ENCODE measurements at places on chromosomes 11 and 22. TPM values are rescaled to one million over a fixed set of nuclear protein-coding genes. Genes with fewer than 3 reads are reported as not detected.

PIWIL4 gene
- not detected for total RNA-seq

- DNase-seq, result peak; percentile 54
Observed at GRCh38 chr22:26985931-26986782, 328.8 kb downstream of the MIAT start.

DNA sequence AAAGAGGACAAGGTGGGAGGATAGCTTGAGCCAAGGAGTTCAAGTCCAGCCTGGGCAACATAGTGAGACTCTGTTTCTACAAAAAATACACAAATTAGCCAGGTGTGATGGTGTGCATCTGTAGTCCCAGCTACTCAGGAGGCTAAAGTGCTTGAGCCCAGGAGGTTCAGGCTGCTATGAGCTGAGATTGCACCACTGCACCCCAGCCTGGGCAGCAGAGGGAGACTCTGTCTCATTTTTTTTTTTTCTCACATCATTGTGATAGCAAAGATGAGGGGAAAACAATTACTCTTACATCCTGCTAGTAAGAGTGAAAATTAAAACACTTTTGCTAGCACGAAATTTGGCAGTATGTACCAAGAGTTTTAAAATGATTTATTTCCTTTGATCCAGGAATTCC is 463.7 kb downstream of the TMEM135 start:
- no peak for DNase-seq

- DNase-seq, result no peak
Observed at GRCh38 chr11:121814962-121815361, 301.1 kb downstream of the BLID start.

DNA sequence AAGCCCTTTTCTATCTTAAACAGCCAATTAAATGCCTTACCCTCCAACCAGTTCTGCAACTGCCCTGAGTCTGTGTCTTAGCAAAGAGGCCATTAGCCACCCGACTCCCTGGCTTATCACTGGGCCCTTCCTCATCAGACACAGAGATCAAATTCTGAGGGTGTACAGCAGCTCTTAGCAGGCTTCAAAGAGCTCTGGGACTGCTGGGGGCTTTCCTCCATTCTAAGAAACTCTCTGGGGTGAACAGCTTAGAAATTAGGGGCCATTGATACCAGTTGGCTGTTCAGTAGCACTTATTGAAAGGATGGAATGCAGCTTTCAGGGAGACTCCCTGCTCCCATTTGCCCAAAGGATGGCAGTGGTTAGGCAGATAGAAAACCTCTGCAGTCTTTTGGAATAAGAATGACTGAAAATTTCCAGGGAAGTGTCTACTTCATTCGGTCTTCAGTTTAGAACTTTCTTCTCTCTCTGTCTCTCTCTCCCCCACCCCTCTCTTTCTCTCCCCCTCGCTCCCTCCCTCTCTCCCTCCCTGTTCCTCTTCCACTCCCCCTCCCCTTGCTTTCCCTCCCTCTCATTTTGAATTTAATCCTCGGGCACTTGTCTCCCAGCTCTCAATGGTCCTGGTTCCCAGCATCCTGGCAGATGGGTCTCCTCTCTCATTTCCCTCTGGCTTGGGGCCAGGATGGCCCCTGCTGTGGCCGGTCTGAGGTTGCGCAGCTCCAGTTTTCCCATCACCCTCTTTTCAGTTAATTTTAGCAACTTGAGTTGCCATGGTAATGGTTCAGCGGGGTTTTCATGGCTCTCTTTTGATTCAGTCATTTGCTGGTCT is 76.4 kb downstream of the COMMD9 start:
- DNase-seq, result no peak

- no peak for DNase-seq
Observed at GRCh38 chr22:37419969-37420685, 7.2 kb downstream of the ELFN2 start.

GRCh38 chr11:79076526-79077115 is 364.2 kb downstream of the TENM4 start:
- DNase-seq, result peak; percentile 55

GRCh38 chr11:19076744-19077589 is 16.4 kb upstream of the MRGPRX2 start:
- DNase-seq, result peak; percentile 88

DNA sequence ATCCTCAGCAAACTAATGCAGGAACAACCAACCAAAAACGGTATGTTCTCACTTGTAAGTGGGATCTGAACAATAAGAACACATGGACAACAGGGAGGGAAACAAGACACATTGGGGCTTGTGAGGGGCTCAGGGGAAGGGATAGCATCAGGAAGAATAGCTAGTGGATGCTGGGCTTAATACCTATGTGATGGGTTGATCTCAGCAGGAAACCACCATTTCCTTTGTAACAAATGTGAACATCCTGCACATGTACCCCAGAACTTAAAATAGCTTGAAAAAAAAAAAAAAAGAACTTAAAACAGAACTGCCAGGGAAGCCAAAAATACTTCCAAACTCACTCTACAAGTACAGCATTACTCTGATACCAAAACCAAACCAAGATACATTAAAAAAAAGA is 33.8 kb downstream of the CASP4 start:
- no peak for DNase-seq
